CD4-positive, alpha-beta memory T cell (primary cell): ENCODE measurements at places on chromosomes 3 and 15. TPM values are rescaled to one million over a fixed set of nuclear protein-coding genes. Genes with fewer than 3 reads are reported as not detected.

DNA sequence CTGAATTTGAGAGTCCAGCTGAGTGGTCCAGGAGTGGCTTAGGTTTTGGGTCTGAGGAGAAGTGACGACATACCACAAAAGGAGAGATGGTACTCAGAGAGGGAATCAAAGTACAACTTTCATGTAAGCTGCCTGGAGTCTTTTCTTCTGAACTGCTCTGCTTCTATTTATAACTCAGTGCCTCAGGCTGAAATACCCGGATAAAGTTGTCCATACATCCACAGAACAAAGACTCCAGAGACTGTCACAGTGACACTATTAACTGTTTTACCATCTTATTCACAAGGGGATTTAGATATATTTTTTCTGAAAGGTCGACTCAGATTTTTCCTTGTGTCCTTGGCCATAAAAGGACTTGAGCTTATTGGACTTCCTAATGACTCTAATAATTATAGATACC, 264.3 kb upstream of the DNAJC19 start:
- H3K4me3 ChIP-seq: no peak overlapping the region
- no peaks in the 10 kb centered on the region for H3K4me1 ChIP-seq
- no peaks in the 10 kb centered on the region for H3K27me3 ChIP-seq
- no peaks in the 10 kb centered on the region for H3K36me3 ChIP-seq
- no peak overlapping the region for H3K27ac ChIP-seq

- no peaks in the 10 kb centered on the region for H3K4me1 ChIP-seq
- no peaks in the 10 kb centered on the region for H3K36me3 ChIP-seq
- DNase-seq: no peak
- H3K27me3 ChIP-seq: no peaks in the 10 kb centered on the region
- no peak overlapping the region for H3K4me3 ChIP-seq
- H3K27ac ChIP-seq: no peak overlapping the region
Measured at GRCh38 chr15:84112025-84112424, 123.5 kb upstream of the GOLGA6L4 start.

- no peak overlapping the region for H3K4me3 ChIP-seq
- no peaks in the 10 kb centered on the region for H3K36me3 ChIP-seq
- H3K4me1 ChIP-seq: peaks cover 18% of the 10 kb centered on the region
- no peaks in the 10 kb centered on the region for H3K27me3 ChIP-seq
Measured at GRCh38 chr15:99704444-99704838, 28.8 kb downstream of the LYSMD4 start.

Gene DUOX2
- total RNA-seq: 0.06 TPM
